Germinal center (tissue), 1 donor: ENCODE measurements at places on chromosomes 16 and 17.

DNA sequence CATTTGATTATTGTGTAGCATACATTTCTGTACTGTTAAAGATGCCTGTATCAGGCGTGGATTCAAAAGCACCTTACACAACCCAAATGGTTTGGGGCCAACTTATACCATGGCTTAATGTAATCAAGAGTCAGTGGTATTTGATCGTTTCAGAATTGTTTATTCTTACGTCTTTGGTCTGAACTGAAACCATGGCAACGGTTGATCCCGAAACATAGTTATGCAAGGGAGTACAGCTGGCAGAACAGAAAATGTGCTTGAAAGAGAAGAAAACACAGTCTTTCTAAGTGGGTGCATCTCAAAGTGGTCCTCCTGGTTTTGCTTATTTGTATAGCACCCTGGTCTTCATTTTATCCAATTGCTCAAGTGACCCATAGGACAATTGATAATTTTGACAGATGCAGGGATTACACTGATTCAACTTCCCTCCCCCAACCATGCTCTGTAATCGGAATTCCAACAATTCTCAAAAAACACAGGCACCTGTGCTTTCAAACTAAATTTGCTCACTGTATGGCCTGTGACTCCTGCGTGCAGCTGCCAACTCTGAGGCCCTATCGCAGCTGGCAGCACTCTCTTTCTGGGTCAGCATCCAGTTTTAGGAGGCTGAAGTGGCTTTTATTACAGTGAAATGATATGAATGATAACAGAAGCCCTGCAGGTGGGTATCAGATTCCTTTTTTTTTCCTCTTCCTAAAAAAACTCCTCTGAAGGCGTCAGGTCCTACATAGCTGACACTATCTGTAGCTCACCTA is 77.0 kb upstream of the AXIN2 start:
- DNase-seq: no peak

DNA sequence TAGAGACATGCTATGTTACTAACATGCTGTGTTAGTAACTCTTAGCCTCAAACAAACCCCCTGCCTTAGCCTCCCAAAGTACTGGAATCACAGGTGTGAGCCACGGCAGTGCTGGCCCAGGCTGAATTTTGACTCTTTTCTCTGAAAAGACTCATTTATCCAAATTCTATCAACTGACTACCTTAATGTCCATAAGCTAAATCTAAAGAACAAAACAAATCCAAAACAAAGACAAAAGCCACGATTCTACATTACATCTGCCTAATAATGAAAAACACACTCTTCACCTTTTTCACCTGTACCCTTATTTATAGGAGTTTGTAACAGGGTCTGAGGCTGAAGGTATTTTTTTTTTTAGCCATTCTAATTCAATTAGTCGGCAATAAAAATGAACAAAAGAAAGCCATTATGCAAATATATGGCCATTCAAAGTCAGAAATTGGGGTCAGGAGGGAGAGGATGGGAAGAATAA is 432.5 kb downstream of the RBFOX1 start:
- no peak for DNase-seq

GRCh38 chr17:83164490-83164889 is 85.1 kb downstream of the METRNL start:
- DNase-seq: no peak

DNA sequence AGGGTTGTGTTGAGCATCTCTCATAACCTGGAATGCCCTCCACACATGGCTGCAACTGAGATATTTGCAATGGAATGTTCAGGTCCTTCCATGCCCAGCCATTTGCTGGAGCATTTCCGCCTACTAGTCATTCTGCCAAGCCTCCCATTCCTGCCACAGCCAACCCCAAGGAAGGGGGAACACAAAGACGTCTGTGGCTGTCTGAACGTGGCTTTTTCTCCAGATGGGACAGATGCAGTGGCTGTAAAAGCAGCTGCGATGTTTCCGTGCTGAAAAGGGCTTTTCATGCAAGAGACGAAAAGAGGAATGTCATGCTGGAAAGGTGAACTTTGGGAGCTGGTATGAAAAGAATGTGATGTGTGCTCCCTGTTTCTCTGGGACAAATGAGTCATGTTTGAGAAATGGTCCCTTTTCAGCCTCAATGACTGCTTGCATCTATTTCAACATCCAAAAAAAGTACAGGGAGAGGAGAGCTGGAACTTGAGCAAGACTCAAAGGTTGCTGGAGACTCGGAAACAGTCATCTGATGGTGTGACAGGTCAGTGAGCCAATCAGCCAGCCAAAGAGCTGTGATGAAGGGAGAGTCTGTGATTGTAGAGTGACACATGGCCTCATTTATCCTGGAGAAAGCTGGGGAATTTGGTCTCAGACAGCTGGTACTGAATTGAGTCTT is 208.9 kb downstream of the SHISA9 start:
- no peak for DNase-seq

DNA sequence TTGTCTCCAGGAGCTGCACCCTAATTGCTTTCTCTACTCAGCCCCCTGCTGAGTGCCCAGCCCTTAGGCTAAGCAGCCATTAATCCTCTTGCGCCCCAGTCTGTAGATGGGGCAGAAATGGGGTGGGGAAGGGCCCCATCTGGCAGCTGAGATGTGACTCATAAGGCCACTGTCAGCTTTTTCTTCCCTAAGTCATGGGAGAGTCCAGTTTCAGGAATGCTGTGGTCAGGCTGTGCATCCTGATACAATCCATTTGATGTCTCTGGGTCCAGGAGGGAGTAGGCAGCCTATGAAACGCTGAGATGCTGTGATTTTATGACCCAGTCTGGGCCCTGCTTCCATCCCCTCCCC is 12.3 kb downstream of the PLXDC1 start:
- no peak for DNase-seq

GRCh38 chr16:27052007-27052406 is 14.7 kb upstream of the C16orf82 start:
- no peak for DNase-seq

DNA sequence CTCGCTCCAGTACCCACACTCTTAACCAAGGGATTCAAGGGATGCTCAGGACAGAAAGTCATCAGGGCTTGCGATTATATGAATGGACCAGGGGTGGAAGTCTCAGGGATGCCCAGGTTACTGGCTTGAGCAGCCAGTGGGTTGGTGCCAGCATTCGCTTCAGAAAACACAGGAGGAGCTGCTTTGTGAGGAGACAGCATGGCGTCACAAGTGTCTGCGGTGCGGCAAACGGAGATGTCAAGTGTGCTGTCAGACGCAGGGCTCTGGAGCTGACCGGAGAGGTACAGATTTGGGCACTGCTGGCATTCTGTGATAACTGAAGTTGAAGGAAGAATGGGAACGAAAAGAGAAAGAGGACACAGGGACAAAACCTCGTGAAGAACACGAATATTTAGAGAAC is 4.1 kb downstream of the MARCHF10 start:
- no peak for DNase-seq

DNA sequence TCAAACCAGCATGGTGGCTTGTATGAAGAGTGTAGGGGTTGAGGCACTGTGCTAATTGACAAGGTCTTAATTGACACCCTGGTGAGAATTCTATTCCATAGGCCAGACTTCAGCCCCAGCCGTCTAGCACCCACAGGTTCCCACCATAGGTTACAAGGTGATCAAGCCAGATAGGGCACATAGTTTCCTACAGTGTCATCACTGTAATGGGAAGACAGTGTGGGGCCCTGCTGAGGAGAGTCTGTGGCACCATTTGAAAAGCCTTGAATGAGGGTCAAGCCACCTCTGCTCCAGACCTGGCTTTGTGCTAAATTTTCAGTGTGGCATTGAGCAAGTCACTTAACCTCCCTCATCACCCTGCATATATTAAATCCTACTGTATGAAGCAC is 36.2 kb downstream of the YPEL2 start:
- no peak for DNase-seq

GRCh38 chr16:49200223-49200820 is 81.3 kb downstream of the CBLN1 start:
- no peak for DNase-seq

DNA sequence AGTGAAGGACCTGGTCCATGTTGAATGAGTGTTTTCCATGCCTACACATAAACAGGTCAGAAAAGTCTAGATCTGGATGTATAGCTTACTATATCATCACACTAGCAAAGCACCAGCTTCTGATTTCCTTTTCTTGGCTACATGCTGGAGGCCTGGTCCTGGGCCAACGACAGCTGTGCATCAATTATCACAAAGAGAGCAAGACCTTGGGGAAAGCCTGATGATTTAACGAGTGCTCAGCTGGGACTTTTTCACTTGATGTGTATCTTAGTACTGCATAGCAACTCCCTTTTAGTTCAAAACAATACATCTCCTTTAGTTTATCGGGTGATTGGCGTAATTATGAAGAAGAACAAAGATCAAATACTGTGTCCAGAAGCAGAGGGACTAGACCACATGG is 358.2 kb downstream of the KIF2B start:
- DNase-seq: no peak

- DNase-seq: no peak
Observed at GRCh38 chr16:27634779-27635178, 84.8 kb downstream of the KATNIP start.

DNA sequence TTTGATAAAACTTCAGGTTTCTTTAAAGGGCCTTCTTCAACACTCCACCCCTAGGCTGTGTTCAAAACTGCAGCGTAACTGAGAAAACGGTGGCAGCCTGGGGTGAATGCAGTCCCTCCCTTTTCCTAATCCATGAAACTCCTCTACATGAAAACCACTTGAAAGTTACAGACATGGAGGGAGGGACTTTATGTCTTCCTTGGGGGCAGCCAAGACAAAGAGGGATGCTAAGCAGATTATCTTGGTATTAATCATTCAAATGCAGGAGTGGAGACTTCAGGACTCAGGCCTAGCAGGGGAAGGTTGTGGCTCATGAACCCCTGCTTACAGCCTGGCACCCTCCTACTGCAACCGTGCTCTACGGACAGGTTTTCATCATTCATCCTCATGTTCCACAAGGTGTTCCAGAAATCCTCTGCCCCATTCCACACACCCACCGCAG is 46.8 kb downstream of the RNF112 start:
- no peak for DNase-seq

- DNase-seq: peak; percentile 79
Observed at GRCh38 chr17:63930951-63931575, 1.1 kb downstream of the CD79B start.

DNA sequence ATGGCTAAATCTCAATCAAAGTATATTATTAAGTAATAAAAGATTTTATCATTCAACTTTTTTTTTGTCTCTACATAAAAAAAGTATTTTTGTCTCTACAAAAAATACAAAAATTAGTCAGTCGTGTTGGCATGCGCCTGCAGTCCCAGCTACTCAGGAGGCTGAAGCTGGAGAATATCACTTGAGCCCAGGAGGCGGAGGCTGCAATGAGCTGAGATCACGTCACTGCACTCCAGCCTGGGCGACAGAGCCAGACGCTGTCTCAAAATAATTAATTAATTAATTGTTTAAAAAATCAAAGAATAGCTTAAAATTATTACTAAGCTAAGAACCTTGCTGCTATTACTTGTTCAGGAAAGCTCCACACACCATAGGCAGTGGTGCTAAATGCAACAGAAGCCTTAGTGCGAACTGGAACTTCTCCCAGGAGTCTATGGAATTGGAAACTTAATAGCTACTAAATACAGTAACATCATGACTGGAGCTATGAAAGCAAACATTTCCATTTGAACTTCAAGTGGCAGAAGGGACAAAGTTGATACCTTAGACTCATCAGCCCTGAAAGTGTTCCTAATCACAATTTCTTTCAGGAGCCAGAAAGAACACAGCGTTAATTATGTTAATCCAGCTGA is 22.6 kb downstream of the ADCY9 start:
- DNase-seq: no peak

DNA sequence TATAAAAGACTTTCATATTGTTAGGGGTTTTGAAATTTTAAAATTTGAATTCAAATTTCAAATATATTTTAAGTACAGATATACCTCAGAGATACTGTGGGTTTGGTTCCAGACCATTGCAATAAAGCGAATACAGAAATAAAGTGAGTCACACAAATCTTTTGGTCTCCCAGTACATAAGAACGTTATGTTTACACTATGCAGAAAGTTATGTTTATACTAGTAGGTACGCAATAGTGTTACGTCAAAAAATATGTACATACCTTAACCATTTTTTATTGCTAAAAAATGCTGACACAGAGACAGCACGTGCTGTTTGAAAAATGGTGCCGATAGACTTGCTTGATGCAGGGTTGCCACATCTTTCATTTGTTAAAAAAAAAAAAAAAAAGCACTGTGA is 19.7 kb downstream of the NUP88 start:
- no peak for DNase-seq
